Breast epithelium (tissue), 4 donors: ENCODE measurements at places on chromosomes 6 and 20. TPM values are rescaled to one million over a fixed set of nuclear protein-coding genes. Genes with fewer than 3 reads are reported as not detected.
A peak's percentile ranks its signal among the peaks of the same experiment; 100 is the strongest.

- DNase-seq: no peak
Measured at GRCh38 chr6:38320358-38320757, 319.4 kb downstream of the BTBD9 start.

DNA sequence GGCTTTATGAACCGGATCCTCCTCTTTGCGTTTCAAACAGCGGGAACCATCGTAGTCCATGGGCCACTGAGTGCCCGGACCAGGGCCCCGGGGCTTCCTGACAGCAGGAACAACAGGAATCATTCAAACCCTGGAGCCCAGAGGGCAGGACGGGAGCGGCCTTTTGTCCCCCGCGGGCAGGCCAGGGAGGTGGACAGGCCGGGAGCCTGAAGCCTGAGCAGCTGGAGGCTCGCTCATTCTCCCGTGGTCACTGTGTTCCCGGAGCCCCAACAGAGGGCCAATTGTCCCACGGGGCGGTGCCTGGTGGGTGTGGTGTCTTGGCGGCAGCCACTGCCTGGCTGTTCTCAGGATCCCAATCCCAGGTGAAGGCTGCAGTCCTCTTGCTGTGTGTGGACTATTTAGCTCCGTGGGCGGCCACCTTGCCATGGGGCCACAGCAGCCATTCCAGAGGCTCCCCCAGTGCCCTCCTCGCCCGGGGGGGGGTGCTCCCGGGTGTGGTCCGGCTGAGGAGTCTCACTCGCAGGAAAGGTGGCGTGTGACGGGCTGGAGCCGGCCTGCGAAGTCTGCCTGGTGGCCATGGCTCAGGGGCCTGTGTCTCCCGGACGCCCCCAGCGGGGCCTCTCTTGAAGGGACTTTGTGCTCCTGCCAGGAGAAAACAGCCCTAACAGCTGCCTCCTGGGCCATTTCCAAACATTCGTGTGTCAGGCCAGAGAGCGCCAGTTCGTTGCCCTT lies 77.2 kb upstream of the BHLHE23 start:
- no peak for DNase-seq

GRCh38 chr20:20992277-20992676 lies 113.9 kb downstream of the LINC00237 start:
- no peak for DNase-seq

GRCh38 chr6:22194188-22194921 lies 102.5 kb downstream of the PRL start:
- peak; percentile 28 for DNase-seq

DNA sequence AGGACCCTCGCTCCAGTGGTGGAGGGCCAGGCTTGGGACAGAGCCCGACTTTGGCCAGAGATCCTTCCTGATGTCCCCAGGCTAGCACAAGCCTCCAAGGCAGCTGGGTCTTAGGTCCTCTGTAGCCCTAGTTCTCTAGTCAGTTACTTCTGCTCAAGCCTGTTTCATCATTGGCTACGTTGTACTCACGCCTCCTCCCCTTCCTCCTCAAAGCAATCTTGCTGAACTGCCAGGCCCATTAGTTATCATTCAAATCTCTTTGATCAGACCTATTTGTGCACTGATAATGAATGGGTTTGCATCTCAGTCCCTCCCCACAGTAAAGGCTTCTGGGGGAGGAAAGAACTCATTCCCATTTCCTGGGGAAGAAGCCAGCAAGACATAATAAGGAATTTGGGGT lies 256.8 kb downstream of the NFATC2 start:
- no peak for DNase-seq

DNA sequence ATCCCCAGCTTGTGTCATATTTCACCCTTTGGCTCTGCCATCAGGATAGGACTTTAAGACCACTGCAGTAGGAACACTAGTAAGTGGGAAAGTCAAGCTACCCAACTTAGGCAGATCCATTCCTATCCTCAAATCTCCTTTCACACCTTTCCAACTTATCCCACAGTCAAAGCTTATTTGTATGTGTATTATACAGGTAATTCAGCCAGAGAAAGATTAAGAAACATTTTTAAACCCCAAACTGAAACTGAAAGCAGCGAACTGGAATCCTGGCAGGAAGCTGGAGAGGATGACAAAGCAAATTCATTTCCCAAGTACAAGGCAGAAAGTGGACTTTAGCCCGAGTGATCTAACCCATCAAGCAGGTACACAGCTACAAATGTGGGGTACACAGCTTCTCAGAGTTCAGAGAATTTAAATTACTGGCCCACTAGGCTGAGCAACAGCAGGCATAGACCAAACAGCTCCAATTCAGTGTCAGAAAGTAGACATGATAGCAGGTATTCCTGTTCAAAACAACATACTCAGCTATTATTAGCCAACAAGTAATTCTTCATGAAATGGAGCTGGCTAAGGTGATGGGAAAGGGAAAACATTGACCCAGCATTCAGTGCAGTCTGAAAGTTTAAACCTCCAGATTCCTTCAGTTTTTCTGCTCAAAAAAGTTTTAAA lies 39.1 kb downstream of the ILRUN start:
- DNase-seq: peak; percentile 43

ADGRF5 gene
- total RNA-seq: 43.4 TPM

GRCh38 chr6:85945459-85946185 lies 302.9 kb upstream of the SYNCRIP start:
- DNase-seq: no peak

- DNase-seq: no peak
Measured at GRCh38 chr6:145491126-145491525, 244.2 kb downstream of the EPM2A start.

GRCh38 chr6:82872185-82872584 lies 193.5 kb downstream of the UBE3D start:
- no peak for DNase-seq
